ENCODE measurements at places on chromosomes 2 and 18. TPM values are rescaled to one million over a fixed set of nuclear protein-coding genes. Genes with fewer than 3 reads are reported as not detected.

DNA sequence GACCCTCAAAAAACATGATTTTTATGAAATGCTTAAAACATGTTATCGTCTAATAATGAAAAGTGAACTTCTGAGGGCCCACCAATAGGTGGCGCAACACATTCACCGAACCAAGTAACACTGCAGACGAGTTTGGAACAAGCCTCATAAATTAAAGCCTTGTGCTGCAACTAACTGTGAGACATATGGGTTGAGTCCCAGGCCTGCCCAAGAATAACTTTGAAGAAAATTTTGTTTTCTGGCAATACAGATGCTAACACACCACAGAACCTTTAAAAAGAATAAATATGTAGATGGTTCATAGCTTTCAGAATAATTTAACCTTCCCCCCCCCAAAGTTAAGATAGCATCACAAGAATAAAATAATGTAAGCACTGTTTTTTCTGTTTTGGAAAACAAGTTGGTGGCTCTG is 285.9 kb downstream of the RNF144A start:
- no peak for DNase-seq

Gene LDLRAD4
- 21.0 TPM for total RNA-seq

DNA sequence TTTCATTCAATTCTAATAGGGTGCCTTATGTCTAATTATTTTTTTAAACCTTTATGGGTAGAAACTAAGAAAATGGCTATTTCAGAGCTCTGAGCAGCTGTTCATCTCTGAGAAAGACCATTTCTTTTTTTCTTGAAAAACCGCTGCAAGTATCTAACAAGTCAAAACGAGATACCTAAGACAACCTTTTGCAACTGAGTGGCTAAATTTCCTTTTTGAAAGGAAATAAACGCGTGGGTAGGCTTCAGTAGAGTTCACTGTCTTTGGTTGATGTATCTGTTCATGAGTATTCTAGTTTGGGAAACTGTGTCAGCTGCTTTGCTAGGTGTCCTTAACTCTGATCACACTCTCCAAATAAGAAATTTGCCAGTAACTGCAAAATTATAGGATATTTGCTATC is 104.3 kb upstream of the LINC00305 start:
- no peak for DNase-seq

Gene RAPGEF4
- total RNA-seq: 79.9 TPM

Gene FAM161A
- not detected for total RNA-seq

GRCh38 chr18:56747032-56747658 is 96.0 kb downstream of the WDR7 start:
- DNase-seq: no peak

GRCh38 chr2:214450118-214450894 is 39.5 kb downstream of the VWC2L start:
- DNase-seq: no peak

Measured in ascending aorta (tissue), 2 donors.